NCI-H446 treated with DMSO at 0.1 percent for 48 hours (cell line): ENCODE measurements at places on chromosomes 11 and 22.
A peak's percentile ranks its signal among the peaks of the same experiment; 100 is the strongest.

DNA sequence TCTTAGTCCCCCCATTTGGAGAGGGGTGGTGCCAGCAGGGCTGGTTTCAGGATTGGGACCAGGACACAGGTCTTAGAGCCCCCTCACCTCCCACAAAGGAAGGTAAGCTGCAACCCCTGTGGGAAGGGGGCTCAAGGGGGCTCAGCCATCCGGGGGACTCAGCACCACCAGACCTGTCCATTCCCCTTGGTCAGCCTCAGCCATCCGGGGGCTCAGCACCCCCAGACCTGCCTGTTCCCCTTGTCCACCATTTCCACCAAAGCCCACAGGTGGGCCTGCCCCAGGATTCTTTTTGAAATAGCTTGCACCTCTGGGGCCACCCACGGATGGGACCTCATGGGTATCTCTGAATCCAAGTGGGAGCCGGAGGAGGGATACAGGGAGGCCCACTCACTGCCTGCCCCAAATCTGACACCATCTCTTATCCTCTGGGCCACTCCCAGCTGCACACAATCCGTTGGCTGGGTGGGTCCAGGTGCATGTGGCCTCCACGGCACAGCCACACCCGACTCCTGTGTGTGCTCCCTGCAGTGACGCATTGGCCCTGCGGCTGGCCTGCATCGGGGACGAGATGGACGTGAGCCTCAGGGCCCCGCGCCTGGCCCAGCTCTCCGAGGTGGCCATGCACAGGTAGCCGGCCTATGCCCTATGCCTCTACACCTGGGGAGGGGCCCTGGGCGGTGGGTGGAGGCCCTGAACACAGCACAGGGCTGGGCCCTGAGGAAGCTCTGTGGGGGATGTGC is 15.9 kb downstream of the MCAT start:
- DNase-seq, result no peak

DNA sequence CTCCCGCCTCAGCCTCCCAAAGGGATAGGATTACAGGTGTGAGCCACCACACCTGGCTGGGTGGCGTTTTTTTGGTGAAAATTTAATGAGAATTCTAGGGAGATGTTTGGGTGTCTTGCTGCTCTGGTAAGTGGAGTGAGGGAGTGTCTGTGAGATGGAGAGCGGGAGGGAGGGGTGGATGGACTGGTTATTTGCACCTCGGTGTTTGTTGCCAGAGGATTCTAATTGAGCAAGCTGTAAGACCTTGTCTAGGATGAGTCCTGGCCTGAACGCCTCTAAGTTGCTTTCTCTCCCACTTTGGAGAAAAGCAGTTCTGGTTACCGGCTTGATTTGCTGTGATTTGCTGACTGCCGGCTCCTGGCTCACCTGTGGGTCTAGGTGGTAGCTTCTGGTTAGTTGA is 22.0 kb upstream of the GRAMD4 start:
- no peak for DNase-seq

- DNase-seq, result no peak
Measured at GRCh38 chr11:61054513-61054912, 47.8 kb upstream of the CD5 start.

- DNase-seq, result no peak
Measured at GRCh38 chr11:92268546-92268945, 43.9 kb downstream of the FAT3 start.

GRCh38 chr11:36948460-36949127 is 350.6 kb upstream of the RAG2 start:
- DNase-seq, result no peak

GRCh38 chr11:76329983-76330382 is 50.9 kb downstream of the THAP12 start:
- no peak for DNase-seq

DNA sequence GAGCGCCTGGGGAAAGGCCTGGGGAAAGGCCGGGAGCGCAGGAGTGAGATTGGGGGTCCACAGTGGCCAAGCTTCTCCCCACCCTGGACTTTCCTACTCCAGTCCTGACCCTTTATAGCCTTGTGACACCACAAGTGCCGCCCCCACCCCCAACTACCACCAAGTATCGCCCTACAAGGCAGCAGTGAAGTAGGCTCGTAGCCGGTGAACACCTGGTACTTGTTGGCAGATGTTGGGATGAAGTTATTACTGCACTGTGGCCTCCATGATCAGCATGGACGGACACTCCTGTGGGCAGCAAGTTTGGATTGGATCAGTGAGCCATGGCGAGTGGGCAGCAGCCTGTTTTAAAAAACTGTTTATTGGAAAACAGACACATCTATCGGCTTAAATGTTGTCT is 45.0 kb downstream of the EIF3F start:
- no peak for DNase-seq

DNA sequence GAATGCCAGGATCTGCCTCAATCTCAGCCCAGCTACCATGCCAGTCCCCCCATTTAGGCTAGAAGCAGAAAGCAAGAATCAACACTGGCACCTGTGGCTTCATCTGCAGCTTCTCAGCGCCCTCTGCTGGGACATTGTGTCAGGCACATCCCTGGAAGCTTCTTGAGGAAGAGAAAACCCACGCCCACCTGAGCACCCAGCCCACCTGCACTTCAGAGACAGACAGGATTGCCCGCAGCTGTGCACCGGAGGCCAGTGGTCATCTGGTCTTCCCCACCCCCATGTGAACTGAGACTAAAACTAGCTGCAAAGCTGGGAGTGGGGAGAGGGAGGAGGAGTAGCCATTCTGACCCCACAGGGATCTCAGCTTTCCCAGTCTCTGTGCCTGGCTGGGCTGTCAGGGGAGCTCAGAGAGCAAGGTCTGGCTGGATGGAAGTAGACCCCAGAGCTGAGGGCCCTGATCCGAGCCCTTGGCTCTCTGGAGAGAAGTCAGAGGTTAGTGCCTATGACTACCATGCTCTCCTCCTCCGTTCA is 66.8 kb downstream of the FEZ1 start:
- no peak for DNase-seq

GRCh38 chr11:16923987-16924386 is 90.2 kb downstream of the PLEKHA7 start:
- DNase-seq, result no peak

GRCh38 chr22:35634943-35635540 is 13.2 kb upstream of the APOL6 start:
- DNase-seq, result peak; percentile 9

GRCh38 chr11:123745764-123746451 is 4.4 kb upstream of the ZNF202 start:
- DNase-seq, result no peak

DNA sequence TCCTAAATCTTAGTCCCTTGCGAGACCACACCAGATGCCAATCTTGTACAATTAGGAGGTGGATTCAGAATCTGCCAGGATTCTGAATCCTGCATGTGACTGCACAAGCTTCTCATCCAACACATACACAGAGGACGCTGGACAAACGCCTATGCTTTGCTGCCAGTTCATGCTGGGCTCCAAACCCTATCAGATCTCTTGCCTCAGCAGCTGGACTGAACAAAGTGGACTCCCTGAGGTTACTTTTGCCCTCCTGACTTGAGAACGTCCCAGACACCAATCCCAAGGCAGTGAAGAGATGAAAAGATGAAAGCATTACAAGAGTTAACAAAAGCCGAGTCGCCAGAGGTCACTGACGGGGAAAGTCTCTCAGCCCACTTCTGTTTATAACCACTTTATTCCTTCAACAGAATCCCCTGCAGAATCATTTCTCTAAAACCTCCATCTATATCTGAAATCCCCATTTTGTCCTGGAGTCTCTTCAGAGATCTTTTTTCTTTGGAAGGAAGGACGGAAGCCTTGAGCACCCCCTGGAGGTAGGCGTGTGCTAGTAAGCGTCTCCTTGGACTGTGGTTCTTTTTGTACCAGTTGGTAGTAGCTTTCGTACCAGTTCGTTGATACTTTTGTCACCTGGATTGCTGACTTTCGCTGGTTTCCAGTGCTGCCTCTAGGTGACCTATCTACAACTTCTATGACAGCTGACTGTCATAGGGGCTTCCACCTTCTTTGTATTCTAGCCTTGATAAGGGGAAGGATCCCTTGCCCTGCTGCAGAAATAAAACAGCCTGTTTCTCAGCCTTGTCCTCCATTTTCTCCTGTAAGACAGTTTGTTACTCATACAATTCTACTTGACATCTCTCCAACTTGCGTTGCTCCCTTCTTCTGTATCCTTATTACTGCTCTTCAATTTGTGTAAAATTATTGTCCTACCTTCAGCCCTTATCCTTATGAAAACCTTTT is 26.1 kb upstream of the EED start:
- DNase-seq, result peak; percentile 26

DNA sequence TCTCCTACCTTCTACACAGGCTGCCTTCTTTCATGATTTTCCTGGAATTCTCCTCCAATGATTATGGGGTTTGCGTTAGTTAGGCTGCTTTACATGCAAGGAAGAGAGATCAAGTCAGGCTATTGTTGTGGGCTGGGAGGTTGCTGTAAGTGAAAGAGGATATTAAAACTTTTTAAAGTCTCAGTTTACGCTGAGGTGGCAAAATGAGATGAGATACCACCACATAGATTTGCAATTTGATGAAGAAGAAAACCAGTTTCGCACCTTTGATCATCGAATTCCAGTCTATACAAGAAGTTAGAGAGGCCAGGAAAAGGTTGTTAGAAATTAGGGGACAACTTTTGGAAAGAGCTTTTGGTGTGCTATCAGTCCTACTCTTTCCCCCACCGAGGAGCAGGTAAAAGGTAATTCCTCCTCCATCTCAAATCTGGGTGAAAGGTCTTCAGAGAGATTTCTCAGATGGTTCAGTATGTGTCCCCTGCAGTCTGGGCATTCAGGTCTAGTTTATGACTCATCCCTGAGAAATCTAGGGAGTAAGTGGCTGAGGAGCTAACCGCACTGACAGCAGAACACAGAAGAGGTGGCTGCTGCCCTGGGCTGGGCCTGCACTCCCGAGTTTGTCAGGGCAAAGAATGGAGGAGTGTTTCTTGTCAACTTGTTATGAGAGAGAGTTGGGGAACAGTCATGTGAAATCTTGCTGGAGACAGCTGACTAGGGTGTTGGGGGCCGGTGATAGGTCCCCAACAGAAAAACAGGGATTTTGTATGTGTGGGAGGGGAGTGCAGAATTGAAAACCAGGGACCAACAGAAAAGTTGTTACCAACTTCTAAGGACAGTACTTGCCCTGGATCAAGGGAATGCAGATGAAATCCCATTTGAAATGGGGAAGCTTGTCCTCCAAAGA is 34.7 kb downstream of the CCDC83 start:
- no peak for DNase-seq

- DNase-seq, result no peak
Measured at GRCh38 chr22:49935561-49935960, 17.1 kb downstream of the CRELD2 start.

DNA sequence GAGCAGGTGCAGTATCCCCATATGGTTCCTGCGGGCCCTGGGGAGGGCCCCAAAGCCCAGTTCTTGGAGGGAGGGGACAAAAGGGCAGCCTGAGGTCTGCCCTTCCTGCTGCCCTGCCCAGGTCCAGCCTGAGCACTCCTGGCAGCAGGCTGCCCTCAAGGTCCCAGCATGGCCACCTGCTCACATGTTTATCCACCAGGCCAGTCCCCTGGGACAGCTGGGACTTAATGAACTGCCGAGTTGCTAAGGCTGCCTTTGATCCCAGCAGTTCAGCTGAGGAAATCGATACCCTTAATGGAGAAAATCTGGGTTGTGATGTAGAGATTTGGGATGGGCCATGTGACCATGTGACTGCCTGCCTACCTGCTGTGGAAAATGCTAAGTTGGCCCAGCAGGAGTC is 146.2 kb downstream of the TRIM29 start:
- DNase-seq, result no peak

GRCh38 chr11:102361086-102362031 is 14.3 kb downstream of the BIRC2 start:
- no peak for DNase-seq

GRCh38 chr11:19220903-19221724 is 19.3 kb upstream of the CSRP3 start:
- peak; percentile 58 for DNase-seq

DNA sequence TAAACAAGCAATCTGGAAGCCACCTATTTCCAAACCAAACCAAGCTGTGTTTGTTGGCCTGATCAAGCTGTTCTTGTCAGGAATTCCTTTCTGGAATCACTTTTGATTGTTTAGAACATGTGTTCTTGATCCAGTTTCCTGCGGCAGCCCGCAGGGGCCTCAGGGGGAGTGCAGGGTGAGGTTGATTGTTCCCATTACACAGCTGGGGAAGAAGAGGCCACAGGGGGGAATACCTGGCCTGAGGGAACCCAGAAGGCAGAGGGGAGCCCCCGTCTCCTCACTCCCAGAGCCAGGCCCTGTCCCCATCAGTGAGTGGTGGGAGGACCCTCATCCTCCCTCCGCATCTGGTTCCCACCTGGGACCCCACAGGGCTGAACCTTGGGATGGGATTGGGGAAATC is 4.2 kb downstream of the MRGPRD start:
- no peak for DNase-seq

GRCh38 chr11:83047515-83048225 is 24.0 kb downstream of the RAB30 start:
- no peak for DNase-seq

DNA sequence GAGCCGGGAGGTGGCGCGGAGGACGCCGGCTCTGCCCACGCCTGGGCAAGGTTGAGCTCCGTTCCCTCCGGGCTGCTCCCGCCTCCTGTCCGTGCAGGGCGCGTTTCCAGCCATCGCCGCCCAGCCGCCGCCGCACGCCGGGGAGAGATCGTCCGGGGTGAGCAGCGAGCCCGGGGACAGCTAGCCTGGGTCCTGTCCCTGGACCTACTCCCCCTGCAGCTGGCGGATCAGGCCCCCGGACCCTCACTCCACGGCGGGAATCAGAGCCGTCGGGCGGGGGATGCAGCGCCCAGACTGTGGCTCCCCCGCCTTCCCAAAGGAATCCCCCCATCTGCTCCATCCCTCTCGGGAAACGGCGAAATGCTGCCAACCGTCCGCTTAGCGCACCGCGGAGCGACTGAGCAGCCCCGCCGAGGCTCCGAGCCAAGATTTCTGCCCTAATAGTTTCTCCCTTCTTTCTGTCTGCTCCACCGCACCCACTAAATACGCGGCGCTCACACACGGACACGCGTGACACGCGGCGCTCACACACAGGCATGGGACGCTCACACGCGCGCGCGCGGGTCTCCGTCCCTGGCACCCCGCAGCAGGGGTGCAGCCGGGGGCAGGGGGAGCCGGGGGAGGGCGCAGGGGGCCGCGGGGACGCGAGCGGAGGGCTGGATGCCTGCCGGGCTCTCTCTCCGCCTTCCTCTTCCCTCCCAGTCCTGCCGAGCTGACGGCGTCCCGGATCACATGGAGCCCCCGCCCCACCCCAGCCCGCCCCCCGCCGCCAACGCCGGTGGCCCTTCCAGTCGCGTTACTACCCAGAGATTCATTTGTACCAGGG is at the start of gene KCNJ5:
Gene KCNJ5, plus strand, starts transcription at position 814 of the 826 bp plus-strand sequence. CDS start 19,918 bp downstream, outside the sequence.
- peak; percentile 21 for DNase-seq
